ENCODE measurements at places on chromosomes 12 and 14. TPM values are rescaled to one million over a fixed set of nuclear protein-coding genes. Genes with fewer than 3 reads are reported as not detected.

The TSPAN19 gene
- polyA plus RNA-seq: not detected

The GPD1 gene
- polyA plus RNA-seq: 0.10 TPM

The CCDC88C gene
- 11.4 TPM for polyA plus RNA-seq

The PRICKLE1 gene
- 34.3 TPM for polyA plus RNA-seq

The DPY19L2 gene
- polyA plus RNA-seq: 0.59 TPM

The ACOT6 gene
- not detected for polyA plus RNA-seq

The GZMH gene
- not detected for polyA plus RNA-seq

The INTS13 gene
- 8.7 TPM for polyA plus RNA-seq

The SIX6 gene
- polyA plus RNA-seq: not detected

The ENO2 gene
- 9.1 TPM for polyA plus RNA-seq

The CLEC4A gene
- 0.52 TPM for polyA plus RNA-seq

The RPGRIP1 gene
- not detected for polyA plus RNA-seq

The KRT75 gene
- not detected for polyA plus RNA-seq

The ART4 gene
- 54.7 TPM for polyA plus RNA-seq

The TMEM63C gene
- polyA plus RNA-seq: not detected

Data from endothelial cell of umbilical vein (primary cell).